ENCODE measurements at places on chromosomes 2 and 18.

- DNase-seq, result no peak
These were observed 350.4 kb downstream of the TSN start for GRCh38 chr2:122105877-122106206.

DNA sequence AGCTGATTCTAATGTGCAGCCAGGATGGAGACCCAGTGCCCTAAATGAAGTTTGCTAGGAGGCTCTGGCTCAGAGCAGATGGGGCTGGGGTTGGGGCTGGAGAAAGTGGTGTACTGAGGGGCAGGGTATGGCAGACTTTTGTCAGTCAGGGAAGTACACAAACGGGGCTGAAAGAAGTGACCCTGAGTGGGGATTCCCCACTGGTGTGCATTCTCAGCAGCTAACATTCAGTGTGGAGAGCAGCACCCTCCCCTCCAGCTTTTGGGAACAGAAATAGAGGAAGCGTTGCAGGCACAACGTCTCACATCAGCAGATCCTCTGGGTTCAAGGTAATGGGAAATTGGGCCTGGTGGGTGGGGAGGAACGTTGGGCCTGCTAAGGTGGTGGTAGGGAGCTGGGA is 89.1 kb upstream of the GCFC2 start:
- no peak for DNase-seq

DNA sequence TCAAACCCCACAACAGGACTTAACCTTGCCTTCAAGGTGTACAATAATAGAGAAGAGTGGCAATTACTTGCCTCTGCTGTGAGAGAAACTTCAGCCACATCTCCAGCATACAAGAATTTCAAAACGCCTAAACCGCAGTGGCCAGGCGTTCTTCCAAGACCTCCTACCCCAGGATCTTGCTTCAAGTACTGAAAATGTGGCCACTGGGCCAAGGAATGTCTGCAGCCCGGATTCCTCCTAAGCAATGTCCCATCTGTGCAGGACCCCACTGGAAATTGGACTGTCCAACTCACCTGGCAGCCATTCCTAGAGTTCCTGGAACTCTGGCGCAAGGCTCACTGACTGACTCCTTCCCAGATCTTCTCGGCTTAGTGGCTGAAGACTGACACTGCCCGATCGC is 2.8 kb upstream of the CYB5A start:
- no peak for DNase-seq

- no peak for DNase-seq
These were observed 290.7 kb upstream of the EPAS1 start for GRCh38 chr2:46006473-46007025.
